Astrocyte (in vitro differentiated cells and primary cell): ENCODE measurements at places on chromosomes 5 and 9.
A peak's percentile ranks its signal among the peaks of the same experiment; 100 is the strongest.

- no peak overlapping the region for H3K27ac ChIP-seq
- H3K4me3 ChIP-seq, result no peak overlapping the region
- peaks cover 2% of the 10 kb centered on the region for H3K27me3 ChIP-seq
- no peaks in the 10 kb centered on the region for H3K4me1 ChIP-seq
Observed at GRCh38 chr9:68794898-68795297, 89.9 kb downstream of the PIP5K1B start.

GRCh38 chr9:134734270-134734669 is 92.7 kb downstream of the COL5A1 start:
- DNase-seq, result peak; percentile 44
- H3K27ac ChIP-seq, result no peak overlapping the region
- no peak overlapping the region for H3K4me3 ChIP-seq
- no peaks in the 10 kb centered on the region for H3K27me3 ChIP-seq
- peaks cover 44% of the 10 kb centered on the region for H3K36me3 ChIP-seq
- peaks cover 16% of the 10 kb centered on the region for H3K4me1 ChIP-seq

DNA sequence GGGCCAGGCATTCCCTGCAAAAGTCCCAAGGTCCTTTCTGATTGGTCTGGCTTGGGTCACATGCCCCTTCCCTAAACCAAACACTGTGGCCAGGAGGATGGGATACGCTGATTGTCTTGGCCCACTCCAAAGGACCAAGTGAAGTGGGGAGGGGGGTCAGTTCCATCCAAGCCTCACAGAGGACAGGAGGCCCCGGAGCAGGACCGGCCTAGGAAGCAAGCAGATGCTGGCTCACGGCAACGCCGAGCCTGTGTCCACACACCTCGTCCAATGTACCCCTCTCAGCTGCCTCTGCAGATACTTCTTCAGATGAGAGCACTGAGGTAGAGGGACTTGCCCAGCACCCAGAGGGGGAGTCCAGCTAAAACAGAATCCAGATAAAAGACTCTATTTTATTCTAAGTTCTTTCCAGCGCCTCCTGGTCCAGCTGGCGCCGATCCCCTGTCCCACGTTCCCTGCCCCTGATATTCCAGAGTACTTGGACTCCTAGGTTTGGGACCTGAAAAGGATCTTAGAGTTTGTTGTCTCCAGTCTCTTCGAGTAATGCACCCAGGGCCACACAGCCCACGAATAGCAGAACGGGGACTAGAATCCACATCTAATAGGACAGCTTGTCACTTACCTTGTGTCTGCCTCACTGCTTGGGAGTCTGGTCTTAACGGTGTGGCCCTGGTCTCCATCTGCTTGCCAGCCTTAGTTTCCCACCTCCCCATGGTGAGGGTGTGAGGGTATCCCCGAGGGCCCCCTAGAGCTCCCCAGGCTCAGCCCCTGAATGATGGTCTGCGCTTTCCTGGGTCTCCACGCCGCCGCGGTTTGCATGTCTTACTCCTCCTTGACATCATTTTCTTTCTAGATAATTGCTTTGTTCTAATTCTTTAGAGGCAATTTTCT is 72.4 kb upstream of the UNC5A start:
- H3K4me1 ChIP-seq, result no peaks in the 10 kb centered on the region
- no peak overlapping the region for H3K27ac ChIP-seq
- no peak overlapping the region for H3K4me3 ChIP-seq

DNA sequence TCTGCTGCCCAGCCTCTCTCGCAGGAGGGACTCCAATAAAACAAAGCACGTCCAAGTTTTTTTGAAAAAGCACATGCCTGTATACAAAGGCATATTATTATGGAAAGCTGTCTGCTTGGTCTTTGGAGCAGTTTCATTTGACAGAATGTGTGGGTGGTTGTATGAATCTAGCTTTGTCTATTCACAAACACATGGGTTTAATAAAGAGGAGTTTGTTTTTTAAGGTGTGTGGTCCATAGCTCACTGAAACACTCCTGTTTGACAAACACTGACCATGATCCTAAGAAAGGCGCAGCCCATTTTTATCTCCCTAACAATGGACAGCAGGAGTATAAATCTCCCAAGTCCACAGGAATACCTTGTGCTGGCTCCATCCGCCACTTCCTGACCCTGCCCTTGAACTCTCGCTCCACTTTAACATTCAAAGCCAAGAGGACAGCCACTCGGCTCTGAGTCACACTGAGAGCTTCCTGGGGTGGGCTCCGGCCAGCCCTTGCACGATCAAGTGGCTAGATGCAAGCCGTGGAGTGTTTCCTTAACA is 371.9 kb downstream of the EBF1 start:
- no peak for DNase-seq
- no peaks in the 10 kb centered on the region for H3K4me1 ChIP-seq

DNA sequence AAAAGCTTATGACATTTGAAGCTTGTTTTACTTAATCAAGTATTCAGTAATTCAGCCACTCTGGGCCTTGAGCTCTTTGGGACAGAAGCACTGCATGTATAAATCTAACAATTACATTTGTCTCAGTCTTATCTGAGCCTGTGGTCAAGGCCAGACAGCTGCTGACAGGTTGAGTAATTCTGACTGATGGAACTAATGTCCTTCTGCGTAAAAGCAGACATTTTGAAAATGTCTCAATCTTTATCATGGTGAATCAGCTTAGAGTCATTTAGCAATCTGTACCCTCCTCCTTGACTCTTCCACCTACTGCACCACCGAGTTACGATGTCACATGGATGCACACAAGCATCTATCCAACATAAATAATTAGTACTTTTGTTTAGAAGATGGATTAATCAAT is 400.0 kb downstream of the ARRDC3 start:
- no peak overlapping the region for H3K4me3 ChIP-seq
- peak; percentile 95 for DNase-seq
- H3K27ac ChIP-seq, result peak overlapping the region; percentile 32
- no peaks in the 10 kb centered on the region for H3K36me3 ChIP-seq
- H3K27me3 ChIP-seq, result peaks cover 3% of the 10 kb centered on the region

DNA sequence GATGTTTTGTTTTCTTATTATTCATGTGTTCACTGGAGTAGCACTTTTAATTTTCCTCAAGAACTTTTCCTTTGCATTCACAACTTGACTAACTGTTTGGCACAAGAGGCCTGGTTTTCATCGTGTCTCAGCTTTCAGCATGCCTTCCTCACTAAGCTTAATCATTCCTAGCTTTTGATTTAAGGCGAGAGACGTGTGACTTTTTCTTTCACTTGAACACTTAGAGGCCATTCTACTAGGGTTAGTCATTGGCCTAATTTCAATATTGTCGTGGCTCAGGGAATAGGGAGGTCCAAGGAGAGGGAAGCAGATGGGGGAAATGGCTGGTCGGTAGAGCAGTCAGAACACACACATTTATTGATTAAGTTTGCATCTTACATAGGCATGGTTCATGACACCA is 94.0 kb downstream of the ZNF462 start:
- H3K4me1 ChIP-seq, result peaks cover 32% of the 10 kb centered on the region
- H3K27me3 ChIP-seq, result no peaks in the 10 kb centered on the region
- H3K4me3 ChIP-seq, result no peak overlapping the region
- no peaks in the 10 kb centered on the region for H3K36me3 ChIP-seq
- peak; percentile 88 for DNase-seq
- H3K27ac ChIP-seq, result peak overlapping the region; percentile 12

GRCh38 chr5:9335754-9336495 is 209.9 kb downstream of the SEMA5A start:
- peaks cover 13% of the 10 kb centered on the region for H3K4me1 ChIP-seq
- H3K36me3 ChIP-seq, result no peaks in the 10 kb centered on the region

- H3K4me3 ChIP-seq, result no peak overlapping the region
- no peaks in the 10 kb centered on the region for H3K36me3 ChIP-seq
- no peaks in the 10 kb centered on the region for H3K27me3 ChIP-seq
- H3K27ac ChIP-seq, result no peak overlapping the region
- no peak for DNase-seq
Observed at GRCh38 chr5:153983885-153984284, 54.8 kb downstream of the FAM114A2 start.
